ENCODE measurements at places on chromosomes 12 and 14.
A peak's percentile ranks its signal among the peaks of the same experiment; 100 is the strongest.

- DNase-seq, result no peak
Measured at GRCh38 chr14:56846970-56847930, 37.0 kb upstream of the OTX2 start.

- no peak for DNase-seq
Measured at GRCh38 chr12:84960918-84961317, 48.3 kb upstream of the SLC6A15 start.

GRCh38 chr14:22824711-22825359 is 4.9 kb upstream of the MRPL52 start:
- peak; percentile 81 for DNase-seq

DNA sequence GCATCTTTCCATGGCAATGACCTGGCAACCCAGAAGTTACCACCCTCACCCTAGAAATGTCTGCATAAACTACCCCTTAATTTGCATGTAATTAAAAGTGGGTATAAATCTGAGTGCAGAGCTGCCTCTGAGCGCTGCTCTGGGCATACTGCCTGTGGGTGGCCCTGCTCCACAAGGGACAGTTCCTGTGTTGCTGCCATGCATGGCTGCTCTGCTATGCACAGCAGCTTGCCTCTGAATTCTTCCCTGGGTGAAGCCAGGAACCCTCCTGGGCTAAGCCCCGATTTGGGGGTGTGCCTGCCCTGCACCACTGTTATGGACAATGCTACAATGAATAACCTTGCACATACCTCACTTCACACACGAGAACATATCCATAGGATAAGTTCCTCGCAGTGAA is 35.7 kb upstream of the GPR132 start:
- DNase-seq, result no peak

GRCh38 chr14:51305751-51306150 is 65.7 kb downstream of the TMX1 start:
- no peak for DNase-seq

GRCh38 chr14:61025251-61026223 is 44.5 kb downstream of the SLC38A6 start:
- peak; percentile 49 for DNase-seq

DNA sequence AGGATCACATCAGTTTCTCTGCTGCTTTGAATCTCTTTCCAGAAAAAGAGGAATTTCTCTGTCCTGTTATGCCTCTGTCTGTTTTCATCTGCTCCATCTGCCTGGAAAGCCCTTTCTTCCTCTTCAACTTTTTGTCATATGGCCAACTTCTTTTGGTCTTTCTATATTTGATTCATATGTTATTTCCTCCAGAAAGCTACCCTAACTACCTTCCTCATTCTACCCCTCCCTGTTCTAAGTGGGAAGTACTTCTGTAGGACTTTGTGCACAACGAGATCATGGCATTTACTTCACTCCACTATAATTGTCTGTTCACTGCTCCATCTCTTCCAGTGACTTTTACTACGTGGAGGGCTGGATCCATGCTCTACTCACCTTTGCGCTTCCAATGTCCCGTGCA is 5.9 kb downstream of the CLEC4D start:
- no peak for DNase-seq

GRCh38 chr14:92755495-92755894 is 7.1 kb upstream of the LGMN start:
- no peak for DNase-seq

- DNase-seq, result no peak
Measured at GRCh38 chr14:25003537-25003936, 46.4 kb downstream of the STXBP6 start.

DNA sequence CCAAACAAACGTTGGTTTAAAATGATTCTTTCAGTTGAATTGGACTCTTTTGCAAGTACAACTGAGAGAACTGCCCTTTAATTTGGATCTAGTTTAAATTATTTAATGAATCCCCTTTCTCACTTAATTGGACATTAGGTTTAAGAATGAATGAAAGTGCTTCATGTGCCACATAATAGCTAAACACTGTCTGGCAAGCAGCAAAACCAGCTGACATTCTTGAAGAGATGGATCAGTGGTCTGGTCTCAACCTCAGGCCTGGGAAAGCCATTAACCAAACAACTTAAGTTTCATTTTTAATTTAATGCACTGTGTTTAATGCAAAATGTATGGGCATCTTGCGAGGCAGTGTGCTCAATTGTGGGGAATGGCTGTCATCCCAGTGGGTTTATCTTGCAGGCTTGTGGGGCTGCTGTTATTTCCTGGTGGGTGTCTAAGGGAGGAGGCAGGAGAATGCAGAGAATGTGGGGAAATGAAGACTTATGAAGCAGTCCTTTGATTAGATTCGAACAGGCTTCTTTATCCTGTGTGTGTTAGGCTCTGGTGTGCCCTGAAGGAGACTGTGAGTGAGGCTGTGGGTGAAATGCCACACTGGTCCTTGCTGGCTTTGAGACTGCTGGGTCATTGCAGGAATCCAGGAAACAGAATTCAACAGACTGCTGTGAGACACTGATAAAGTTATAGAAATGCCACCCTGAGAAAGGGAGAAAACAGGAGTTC is 144.1 kb upstream of the PELI2 start:
- no peak for DNase-seq

Data from AG08396 (cell line).